ENCODE measurements at places on chromosomes 3 and 15.

- no peak for DNase-seq
Measured at GRCh38 chr3:160098261-160098908, 109.8 kb downstream of the IL12A start.

DNA sequence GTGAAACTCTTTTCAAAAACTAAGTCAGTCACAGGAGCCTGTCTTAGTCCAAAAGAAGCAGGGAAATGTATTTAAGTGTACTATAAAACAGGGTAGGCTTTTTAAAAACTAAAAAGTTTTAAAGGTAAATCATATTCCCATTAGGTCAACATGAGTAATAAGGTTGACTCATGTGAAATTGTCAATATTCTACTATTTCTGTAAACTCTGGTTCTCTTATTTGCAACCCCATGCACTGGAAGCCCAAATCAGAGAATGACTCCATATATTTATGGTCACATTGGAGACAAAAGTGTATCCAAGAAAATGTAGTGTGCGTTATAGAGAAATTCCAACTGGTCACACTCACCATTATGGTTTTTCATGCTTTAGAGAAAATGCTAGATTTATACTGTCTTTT lies 600.3 kb upstream of the TGFBR2 start:
- DNase-seq: no peak

- no peak for DNase-seq
Measured at GRCh38 chr3:134363381-134363755, 10.9 kb downstream of the AMOTL2 start.

DNA sequence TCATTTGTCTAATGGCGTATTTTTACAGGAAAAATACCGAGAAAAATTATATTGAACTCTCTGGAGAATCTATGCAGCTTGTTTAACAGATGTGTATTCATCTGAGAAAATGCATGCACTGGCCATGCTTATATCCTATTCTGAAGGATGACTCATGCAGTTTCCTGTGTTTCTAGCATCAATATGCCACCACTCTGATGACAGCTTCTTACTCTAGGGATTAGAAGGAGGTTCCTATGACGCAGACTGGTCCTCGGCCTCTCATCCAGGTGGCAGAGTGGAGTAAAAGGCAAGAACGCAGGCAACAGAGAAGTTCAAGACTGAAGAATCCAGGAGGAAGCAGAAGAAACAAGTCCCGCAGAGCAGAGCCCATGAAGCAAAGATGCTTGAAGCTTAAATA lies 910.0 kb upstream of the ROBO1 start:
- no peak for DNase-seq

DNA sequence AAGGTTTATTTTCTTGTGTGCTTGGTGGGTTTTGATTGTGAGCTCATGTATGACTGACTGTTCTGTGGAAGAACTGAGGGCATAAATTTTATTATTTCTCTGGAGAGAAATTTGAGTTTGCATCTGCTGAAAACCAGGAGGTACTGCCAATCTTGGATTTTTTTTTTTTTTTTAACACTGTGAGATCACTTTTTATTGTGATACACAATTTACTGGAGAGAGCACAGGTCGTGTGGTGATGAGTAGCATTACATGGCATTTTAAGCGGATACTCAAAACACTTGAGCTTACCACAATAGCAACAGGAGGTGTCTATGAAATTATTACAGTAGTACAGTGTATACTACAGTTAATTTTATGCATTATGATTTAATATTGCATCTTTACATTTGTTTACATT lies 237.4 kb downstream of the MFSD1 start:
- no peak for DNase-seq

- no peak for DNase-seq
Measured at GRCh38 chr3:124960105-124960504, 25.6 kb upstream of the MUC13 start.

GRCh38 chr15:96818861-96819260 lies 488.4 kb downstream of the NR2F2 start:
- DNase-seq: no peak

DNA sequence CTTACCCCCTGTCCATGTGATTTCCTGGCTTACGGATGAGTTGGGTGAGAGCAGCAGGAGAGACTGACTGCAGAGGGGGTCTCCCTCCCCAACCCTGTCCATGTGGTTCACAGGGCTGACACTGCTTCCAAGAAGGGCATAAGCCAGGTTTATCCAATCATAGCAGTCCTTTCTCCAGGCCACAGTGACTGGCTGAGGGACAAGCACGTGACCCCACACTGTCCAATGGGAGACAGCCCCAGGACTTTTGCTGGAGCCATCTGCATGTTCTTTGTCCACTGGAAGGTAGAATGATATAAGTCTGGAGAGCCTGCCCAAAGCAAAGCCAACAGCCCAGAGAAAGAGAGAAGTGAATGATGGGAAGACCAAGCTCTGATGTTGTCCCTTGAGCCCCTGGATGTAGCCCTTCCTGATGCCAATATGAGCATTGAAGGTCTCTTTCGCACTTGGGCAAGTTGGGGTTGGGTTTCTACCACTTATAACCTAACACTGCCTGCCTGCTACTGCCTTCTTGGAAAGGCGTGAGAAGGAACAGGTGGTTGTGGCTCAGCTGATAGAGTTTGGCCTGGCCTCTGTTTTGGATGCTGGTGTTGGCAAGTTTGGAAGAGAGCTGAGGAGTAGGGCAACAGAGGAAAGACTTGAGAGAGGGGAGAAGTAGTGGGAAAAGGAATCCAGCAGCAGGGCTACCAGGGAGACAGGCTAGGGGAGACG lies 41.3 kb upstream of the GRIP2 start:
- no peak for DNase-seq

DNA sequence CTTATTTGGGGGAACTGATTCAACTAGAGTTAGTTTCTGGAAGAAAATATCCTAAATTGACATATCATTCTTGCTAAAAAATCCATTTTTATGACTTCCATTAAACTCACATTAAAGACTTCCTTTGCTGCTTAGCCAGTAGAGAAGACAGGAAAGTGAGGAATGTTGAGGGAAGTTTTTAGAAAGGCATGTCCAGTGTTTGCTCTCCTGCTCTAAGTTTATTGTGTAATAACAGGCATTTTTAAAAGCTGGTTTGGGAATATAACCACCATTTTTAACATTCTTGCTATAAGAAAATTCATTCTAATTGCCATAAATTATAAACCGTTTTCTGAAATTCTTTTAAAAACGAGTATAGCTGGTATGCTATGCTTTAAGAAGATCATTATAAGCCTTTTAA lies 428.0 kb downstream of the RAP2B start:
- no peak for DNase-seq

GRCh38 chr3:62446337-62446940 lies 73.1 kb upstream of the FEZF2 start:
- DNase-seq: no peak

DNA sequence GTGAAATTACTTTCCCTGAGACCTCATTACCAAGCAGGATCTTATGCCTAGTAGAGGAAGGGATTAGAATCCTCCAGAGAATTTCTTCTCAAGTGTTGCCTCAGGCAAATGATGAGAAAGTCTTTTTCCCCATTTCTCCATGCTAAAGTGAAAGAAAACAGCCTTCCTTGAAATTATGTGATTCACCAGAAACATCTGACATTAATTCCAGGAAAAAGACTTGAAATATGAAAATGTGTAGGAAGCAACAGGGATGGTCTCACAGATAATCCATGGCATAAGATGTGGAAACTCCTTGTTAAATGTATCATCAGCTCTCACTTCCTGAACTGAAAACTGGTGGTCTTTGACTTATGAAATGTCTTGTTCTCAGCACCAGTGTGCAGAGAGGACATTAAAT lies 17.9 kb upstream of the ABI3BP start:
- DNase-seq: no peak

GRCh38 chr3:113141543-113141942 lies 69.8 kb upstream of the BOC start:
- DNase-seq: no peak

GRCh38 chr3:188842639-188843038 lies 329.1 kb upstream of the TPRG1 start:
- no peak for DNase-seq

DNA sequence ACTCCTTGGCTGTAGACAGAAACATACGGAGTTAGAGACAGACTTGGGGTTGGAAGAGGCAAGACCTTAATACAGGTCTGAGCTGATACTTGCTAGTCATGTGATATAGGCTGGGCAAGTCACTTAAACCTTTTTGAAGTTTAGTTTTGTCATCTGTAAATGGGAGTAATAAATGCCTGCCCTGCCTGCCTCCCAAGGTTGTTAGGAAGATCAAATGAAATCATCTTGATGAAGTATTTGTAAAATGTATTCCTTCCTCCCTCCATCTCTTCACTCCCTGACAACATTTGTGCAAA lies 2.9 kb downstream of the PXK start:
- DNase-seq: no peak

DNA sequence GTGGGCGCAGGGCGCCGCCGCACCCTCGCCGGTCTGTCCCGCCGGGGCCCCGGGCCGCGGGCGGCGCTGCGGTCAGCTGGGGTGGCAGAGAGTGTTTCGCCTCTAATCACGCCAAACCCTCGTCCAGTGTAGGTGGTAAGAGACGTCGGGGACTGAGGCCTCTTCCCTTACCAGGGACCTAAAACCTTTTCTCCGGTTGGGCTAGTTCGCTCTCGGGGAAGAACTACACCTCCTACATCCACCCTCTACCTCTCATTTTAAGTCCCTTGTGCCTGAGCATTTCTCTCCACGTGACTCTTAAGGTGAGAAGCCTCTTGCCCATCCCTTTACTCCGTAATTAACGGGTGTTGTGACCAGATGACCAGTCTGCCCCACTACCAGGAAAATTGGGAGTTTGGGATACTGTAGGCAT lies 520 bp downstream of the TMEM42 start:
- no peak for DNase-seq

GRCh38 chr15:101479851-101480612 lies 9.5 kb downstream of the PCSK6 start:
- no peak for DNase-seq

DNA sequence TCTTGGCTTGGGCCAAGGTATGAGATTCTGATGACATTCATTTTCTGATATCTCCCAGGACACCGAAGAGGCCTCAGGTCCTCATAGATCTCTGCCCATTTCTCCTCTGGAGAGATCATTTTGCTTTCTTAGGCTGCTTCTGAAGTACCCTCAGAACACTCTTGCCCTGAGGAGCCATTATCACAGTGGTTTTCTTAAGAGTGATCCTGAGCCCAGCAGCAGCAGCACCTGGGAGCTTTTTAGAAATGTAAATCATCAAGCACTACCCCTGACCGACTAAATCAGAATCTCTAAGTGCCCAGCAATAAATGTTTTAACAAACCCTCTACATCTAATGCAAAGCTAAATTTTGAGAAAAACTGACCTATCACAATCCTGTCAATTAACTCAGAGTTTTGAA lies 40.6 kb upstream of the SLC9A9 start:
- no peak for DNase-seq

DNA sequence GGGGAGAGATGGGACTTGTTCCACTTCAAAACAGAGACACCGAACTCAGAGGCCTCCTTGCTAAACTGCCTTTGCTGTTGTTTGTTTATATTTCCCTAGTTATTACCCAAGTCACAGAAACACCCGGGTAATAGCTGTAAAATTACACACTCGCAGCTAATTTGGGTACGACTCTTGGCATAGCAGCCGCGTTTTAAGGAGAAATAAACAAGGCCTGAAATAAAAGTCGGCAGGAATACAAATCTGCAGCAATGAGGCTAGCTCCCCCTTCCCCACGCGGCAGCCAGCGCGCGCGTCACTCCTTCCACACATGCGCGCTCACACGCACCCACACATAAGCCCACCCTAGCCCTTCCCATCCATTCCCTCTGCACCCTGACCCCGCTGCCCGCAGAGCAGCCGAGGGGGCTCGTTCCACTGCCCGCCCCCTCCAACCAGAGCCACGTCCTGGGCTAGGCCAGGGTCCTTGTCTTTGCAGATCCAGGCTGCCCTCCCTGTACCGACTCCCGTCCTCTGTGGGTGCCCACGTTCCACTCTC lies 67.3 kb downstream of the LINGO1 start:
- DNase-seq: no peak

DNA sequence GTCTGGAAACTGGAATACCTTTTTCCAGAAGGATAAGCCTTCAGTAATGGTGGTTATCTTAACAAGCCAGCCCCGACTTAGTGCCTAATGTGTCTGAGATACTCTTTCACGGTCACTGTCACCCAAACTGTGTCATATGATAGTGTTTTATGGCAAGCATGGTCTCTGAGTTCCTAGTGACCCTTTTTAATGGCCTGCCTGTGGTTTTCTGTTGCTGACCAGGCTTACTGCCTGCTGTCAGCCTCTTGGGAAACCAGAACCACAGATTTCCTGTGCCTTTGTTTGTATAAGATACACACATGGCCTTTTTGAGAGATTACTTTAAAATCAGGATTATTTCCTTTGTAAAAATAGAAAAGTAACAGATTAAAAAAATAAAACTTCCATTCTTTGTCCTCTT lies 22.4 kb downstream of the HPS3 start:
- no peak for DNase-seq

GRCh38 chr15:74032606-74033561 lies 38.4 kb downstream of the PML start:
- no peak for DNase-seq

- DNase-seq: no peak
Measured at GRCh38 chr3:194395778-194396538, 3.1 kb downstream of the GP5 start.

- no peak for DNase-seq
Measured at GRCh38 chr3:157794771-157795170, 291.6 kb upstream of the VEPH1 start.
